ENCODE measurements at places on chromosomes 7 and 10.

DNA sequence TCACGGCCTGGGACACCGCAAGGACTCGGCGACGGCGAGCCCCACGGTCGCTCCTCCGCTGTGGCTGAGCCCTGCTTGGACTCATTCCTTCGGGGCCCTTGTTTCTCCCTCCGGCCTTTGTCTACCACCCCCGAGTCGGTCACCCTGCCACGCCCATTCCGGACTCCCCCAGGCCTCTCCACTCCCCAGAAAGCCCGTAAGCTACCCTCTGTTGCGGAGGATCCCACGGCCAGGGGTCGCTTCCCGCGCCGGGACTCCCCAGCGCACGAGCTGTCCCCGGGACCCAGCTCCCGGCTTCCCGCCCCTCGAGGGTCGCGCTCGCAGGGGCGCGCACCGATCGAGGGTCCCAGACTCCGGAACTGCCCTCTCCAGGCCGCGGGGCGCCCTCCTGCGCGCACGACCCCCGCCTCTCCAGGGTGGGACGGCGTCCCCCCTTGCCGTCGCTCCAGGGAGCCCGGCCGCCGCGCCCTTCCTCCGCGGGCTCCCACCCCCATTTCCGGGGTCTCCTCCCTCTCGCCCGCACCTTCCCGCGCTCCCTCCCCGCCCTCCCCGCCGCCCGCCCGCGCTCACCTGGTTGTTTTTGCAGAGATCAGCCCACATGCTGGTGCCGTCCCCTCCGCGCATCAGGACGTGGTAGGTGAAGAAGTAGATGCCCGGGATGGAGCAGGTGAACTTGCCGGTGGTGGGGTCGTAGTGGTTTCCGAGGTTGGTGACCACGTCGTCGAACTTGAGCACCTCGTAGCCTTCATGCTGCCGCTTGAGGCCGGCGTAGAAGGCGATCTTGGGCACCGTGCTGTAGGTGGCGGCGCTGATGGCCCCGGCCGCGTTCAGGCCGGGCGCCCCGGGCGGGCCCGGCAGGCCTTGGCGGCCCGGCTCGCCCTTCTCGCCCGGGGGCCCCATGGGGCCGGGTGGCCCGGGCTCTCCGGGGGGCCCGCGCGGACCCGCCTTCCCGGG lies 1.5 kb downstream of the C1QL3 start:
- DNase-seq = no peak

- no peak for DNase-seq
These were observed 26.6 kb downstream of the RHEB start for GRCh38 chr7:151493083-151493482.

- no peak for DNase-seq
These were observed 612.1 kb downstream of the AUTS2 start for GRCh38 chr7:70210200-70210935.

DNA sequence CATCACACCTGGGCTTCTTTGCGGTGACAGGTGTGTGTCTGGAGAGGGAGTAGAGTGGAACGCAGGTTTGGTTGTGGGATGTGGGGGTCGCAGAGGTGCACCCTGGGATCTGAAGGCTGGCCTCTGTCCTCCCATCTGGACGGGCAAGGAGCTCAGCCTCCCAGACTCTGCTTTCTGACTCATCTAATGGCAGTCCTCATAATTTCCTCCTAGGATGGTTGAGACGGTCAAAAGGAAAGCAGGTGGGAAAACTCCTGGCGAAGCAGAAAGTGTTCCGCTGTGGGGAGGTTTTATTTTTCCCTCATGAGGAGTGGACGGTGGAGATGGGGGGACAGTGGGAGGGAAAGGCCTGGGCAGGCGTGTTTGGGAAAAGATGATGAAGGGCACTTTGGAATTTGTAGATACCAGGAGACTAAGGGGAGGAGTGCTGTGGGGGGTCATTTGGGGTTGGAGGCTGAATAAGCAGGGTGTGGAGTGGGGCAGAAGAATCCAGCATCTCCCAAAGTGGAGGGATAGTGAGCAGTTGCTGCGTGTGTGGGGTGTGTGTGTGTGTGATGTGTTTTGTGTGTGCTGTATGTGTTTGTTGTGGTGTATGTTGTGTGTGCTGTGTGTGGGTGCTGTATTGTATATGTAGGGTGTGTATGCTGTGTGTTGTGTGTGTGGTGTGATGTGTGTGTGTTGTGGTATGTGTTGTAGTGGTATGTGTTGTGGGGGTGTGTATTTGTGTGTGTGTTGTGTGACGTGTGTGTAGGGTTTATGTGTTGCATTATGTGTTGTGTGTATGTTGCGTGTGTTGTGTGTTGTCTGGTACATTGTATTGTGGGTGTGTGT lies 97.2 kb upstream of the PODXL start:
- no peak for DNase-seq

GRCh38 chr10:124126145-124126982 lies 33.0 kb upstream of the CHST15 start:
- no peak for DNase-seq

DNA sequence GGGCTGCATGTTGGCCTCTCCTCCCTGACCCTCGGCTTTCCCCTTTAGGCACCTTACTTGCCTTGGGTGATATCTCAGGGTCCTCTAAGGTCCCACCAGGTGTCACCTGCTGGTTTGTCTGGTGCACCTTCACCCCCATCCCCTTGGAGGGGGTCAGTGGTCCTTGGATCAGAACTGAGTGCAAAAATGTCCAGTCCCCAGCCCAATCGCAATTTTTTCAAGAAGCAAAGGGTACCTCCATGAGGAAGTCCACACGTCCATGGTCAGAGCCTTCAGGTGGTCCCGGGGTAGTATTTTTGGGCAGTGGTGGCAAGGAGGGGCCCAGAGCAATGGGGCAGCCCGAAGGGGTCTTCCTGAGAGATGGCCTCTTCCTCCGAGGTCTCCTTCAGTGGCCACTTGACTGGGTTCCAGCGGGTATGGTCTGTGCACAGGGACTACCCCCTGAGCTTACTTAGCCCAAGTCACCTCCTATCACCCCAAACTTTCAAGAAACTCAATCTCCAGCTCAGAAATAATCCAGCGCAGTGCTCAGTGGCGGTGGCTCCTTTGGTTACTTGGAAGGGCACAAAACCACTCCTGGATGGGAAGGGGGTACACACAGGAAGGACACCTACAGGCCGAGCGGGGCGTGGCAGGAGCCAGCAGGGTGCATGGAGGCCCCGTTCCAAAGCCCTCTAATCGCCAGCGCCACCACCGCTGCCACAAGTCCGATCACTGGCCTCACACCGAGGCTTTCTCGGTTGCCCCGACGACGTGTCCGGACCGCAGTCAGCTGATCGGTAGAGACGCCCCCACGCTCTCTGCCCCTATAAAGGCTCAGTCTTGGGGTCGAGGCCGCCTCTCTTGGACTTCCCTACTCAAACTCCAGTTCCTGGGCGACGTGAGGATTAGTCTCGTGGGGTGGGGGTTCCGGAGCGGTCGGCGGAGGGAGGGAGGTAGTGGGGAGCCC lies 4.5 kb downstream of the SAP25 start:
- no peak for DNase-seq

DNA sequence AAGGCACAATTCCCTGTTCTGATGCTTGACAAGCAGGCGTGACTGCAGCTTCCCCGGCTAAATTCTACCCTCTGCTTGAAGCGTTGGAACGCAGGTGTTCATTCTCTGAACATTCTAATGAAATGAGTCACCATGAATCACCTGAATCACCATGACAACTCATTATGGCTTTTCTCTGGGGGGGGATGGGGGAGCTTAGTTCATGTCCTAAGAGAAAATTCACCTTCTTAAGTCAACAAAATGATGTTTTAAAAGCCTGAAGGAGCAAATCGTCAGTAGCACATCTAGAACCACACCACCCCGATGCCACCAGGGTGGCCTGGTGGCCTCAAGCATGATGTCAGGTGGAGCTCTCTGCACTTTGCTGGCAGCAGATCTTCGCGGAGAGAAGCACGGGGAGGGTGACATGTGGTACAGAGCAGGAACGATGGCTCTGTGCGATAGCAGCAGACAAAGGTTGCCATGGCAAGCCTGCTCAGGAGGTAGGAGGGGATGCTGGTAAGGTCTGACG lies 33.7 kb downstream of the DDC start:
- DNase-seq = no peak

GRCh38 chr10:32205670-32206069 lies 141.3 kb downstream of the EPC1 start:
- DNase-seq = no peak

DNA sequence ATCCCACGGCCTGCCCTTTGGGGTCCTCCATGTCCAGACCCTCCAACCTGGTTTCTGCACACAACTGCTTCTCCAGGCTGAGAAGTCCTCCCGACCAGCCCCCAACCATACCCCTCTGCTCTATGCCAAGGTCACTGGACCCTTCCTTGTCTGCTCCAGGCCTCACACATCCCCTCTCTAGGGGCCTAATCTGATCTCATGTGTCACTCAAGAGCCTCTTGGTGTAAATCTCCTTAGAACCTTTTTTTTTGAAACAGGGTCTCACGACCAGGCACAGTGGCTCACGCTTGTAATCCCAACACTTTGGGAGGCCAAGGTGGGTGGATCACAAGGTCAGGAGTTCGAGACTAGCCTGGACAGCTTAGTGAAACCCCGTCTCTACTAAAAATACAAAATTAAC lies 17.5 kb upstream of the SERPINE1 start:
- DNase-seq = no peak

DNA sequence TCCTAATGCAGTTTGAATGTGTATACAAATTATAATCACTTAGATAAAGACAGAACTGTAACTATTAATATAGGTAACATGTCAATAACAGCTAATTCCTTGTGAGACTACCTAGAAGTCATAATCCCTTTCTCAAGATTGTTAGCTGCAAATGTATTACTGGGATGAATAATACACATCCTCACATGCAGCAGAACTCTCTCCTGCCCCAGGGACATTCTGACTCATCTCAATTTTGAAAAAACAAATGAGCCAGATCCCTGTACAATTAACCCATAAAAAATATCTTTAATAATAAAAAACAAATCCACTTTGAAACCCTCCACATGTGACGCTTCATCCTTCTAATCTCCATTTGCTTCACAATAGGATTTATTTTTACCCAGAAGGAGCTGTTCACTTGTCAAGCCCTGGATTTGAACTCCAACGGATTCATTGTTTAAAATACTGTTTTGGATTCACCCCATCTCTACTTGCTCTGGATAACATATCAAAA lies 428.4 kb upstream of the TEX47 start:
- DNase-seq = no peak

DNA sequence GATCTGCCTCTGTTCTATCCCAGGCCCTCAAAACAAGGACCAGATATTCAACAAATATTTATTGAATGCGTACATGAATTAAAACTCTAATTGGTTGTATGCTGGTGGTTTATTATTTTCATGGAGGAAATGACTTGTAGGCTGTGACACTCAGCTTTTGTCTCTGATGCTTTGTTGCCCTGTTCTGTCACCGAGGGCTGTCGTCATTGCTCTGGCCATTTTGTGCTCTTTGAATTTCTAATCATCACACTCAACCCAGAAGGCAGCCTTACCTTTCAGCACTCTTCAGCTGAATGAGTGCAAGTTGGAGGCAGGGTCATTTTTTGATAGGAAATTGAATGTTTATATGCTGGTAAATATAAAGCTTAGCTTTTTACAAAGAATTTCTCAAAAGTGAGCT lies 14.5 kb downstream of the SRGN start:
- no peak for DNase-seq

- no peak for DNase-seq
These were observed 29.4 kb upstream of the PCGF5 start for GRCh38 chr10:91190876-91191583.

GRCh38 chr10:118007773-118008172 lies 39.0 kb downstream of the RAB11FIP2 start:
- no peak for DNase-seq

GRCh38 chr7:157495594-157495993 lies 158.8 kb downstream of the DNAJB6 start:
- DNase-seq = no peak

GRCh38 chr10:132123606-132124005 lies 57.9 kb downstream of the JAKMIP3 start:
- no peak for DNase-seq

DNA sequence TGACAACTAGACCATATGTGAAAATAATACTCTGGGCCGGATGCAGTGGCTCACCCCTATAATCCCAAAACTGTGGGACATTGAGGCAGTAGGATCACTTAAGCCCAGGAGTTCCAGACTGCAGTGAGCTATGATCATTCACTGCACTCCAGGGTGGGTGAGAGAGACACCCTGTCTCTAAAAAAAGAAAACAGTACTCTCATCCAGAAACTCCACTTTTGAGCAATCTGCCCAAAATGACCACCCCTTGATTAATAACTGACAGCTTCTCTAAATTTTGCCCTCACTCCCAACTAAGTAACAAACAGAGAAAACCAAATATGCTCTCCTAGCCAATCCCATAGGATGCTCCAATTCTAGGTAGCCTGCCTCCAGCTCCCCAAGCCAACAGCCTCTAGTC lies 62.5 kb upstream of the AKR1E2 start:
- no peak for DNase-seq

All from NCI-H1694 treated with DMSO at 0.1 percent for 48 hours (cell line).